M059J (cell line): ENCODE measurements at places on chromosomes 4 and X. TPM values are rescaled to one million over a fixed set of nuclear protein-coding genes. Genes with fewer than 3 reads are reported as not detected.

GRCh38 chr4:7007944-7008343 is 35.2 kb upstream of the TADA2B start:
- no peak for DNase-seq

- peak; percentile 3 for DNase-seq
Observed at GRCh38 chrX:25131055-25131454, 115.3 kb upstream of the ARX start.

DNA sequence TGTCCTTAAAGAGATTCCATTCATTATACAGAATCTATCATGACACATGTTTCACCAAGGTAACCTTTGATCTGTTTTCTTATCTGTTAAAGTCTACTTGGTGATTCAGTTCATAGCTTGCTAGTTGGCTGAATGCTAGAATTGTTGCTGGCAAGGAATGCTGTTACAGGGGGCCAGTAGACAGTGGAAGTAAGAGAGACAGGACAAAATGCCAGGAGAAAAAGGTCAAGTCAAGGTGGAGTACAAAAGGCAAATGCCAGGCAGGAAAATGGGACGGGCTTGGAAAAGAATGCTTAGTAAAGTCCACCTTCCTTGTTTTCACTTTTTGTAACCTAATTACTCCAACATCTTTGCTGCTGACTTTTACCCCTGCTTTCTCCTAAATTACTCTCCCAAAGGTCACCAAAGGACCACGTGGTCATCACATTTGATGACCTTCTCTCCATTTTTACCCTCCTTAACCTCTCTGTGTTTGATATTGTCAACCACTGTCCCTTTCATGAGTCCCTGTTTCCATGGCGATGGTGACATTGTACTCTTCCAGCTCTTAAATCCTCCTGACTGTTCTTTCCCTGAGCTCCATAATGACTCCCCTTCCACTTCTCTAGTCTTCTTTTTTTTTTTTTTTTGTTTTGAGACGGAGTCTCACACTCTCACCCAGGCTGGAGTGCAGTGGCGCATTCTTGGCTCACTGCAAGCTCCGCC is 24.5 kb upstream of the TAPT1 start:
- DNase-seq = peak; percentile 79

MXD4 gene
- total RNA-seq = 11.1 and 19.2 TPM in 2 replicates
